GM12891 (cell line): ENCODE measurements at places on chromosomes 5 and 9.

DNA sequence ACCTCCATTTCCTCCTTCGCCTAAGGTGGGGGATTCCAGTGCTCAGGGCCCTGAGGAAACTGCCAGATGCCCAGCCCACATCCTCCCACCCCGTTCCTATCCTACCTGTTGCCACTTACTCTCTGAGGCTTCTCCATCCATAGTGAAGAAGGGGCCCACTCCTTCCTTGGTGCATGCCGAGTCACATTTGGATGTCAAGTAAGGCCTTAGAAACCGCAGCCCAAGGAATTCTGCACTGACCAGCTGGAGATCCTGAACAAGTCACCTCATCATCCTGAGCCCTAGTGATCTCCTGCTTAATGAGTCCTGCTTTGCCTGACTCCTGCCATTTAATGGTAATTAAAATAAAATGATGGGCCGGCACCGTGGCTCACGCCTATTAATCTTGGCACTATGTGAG lies 6.7 kb upstream of the TNIP1 start:
- no peak for DNase-seq

DNA sequence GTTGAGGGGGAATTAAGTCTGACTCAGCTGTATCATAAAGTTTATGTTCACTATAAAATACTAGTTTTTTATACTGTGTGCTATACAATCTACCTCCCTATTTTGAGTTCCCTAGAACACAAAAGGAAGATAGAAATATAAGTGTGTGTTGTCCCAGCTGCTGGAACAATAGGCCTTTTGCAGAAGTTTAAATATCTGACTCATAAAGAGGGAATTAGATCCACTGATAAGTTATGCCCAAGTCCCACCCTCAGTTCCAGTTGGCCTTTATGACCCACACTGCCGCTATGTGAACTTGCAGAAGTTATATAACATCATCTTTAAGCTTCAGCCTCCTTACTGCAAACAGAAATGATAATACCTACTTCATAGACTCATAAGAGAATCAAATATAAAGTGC lies 88.5 kb upstream of the DAB2 start:
- DNase-seq, result no peak

DNA sequence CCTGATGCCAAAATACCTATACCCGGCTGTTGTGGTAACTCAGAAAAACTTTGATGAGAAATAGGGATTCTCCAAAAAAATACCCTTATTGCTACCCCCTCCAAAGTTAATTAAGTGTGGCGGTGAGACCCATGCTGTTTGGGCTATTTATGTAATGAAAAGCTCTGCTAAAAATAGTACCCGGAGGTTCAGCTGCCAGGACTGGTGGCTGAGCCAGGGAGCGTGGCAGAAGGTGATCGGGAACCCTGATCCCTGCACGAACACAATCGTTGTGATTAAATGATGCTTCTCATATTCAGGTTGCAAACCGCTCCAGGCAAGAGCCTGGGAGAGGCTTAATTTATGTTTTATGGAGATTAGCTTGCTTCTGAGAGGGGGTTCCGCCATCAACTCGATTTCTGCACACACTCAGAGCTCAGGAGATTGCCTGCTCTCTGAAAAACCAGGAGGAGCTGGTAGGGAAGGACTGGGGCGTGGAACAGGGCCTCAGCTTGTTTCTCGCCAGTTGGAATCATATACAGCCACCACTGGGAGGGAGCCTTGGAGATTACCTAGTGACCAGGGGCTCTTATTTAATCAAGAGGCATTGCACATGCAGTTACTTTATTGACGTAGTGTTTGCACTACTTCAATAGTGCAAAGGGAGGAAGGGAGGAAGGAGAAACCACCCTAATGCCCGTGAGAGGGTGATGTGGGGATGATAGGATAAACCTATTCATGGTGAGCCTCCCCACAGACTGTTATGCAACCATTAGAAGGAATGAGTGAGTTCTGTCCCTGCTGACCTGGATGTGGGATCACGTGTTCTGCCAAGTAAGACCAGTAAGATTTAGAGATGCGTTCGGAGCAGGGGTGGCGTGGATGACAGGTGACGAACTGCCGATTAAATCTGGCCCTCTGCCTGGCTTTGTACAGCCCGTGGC lies 23.4 kb downstream of the HRH2 start:
- DNase-seq, result no peak

DNA sequence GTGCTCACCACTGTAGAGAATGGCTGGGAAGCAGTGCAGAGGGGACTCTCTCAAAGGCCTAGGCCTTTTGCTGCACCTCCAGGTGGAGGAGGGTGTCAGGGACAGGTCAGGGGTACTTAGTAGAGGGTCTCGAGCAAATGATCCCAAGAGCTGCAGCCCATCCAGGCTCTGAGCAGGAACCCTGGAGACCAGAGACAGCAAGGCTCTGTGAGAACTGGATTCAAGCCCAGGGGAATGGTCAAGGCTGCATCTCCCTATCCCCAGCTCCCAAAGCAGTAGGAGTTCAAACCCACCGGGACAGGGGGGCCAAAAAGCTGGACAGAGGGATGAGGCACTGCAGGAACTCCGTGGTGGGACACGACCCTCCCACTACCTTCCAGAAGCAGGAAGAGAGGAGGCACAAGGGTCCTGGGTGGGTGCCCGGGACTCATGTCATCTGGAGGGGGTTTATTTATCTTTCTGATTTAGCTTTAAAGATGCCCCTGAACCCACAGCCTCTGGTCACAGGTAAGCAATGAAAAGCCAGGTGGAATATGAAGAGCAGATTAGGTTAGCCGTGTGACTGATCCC lies 124.8 kb downstream of the MVB12B start:
- no peak for DNase-seq

DNA sequence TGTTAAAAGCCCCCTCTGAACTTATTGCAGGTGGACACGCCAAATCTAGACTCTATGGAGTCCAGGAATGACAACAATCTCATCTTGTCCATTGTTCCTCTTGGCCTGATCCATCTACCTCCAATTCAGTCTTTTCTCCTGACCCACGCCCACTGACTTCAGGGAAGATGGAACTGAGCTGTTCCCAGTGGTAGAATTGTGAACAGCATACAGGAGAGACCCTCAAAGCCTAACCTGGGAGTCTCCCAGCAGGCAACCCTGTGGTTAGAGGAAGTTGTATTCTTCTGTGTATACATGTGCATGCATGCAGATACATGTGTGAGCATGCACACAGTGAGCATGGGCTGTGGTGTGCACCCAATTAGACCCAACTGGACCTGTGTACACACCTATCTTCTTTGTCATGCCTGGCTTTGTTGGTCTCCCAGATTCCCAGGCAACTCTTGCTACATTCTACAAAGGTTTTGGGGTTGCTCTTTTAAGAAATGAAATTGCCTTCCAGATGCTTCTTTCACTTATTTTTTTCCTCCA lies 286.0 kb downstream of the ZSWIM6 start:
- DNase-seq, result no peak
